NCI-H82 (cell line): ENCODE measurements at places on chromosomes 6 and 20.
A peak's percentile ranks its signal among the peaks of the same experiment; 100 is the strongest.

GRCh38 chr6:170265655-170266054 lies 25.2 kb downstream of the DLL1 start:
- peak; percentile 59 for DNase-seq

GRCh38 chr6:137848672-137849071 lies 18.4 kb upstream of the TNFAIP3 start:
- no peak for DNase-seq

- no peak for DNase-seq
Observed at GRCh38 chr6:128696691-128697689, 176.6 kb upstream of the PTPRK start.

- DNase-seq: no peak
Observed at GRCh38 chr6:91185072-91185471, 598.2 kb upstream of the MAP3K7 start.

GRCh38 chr20:63316502-63316921 lies 23.5 kb downstream of the COL20A1 start:
- no peak for DNase-seq

- peak; percentile 69 for DNase-seq
Observed at GRCh38 chr20:16005021-16005914, 568.0 kb downstream of the KIF16B start.

DNA sequence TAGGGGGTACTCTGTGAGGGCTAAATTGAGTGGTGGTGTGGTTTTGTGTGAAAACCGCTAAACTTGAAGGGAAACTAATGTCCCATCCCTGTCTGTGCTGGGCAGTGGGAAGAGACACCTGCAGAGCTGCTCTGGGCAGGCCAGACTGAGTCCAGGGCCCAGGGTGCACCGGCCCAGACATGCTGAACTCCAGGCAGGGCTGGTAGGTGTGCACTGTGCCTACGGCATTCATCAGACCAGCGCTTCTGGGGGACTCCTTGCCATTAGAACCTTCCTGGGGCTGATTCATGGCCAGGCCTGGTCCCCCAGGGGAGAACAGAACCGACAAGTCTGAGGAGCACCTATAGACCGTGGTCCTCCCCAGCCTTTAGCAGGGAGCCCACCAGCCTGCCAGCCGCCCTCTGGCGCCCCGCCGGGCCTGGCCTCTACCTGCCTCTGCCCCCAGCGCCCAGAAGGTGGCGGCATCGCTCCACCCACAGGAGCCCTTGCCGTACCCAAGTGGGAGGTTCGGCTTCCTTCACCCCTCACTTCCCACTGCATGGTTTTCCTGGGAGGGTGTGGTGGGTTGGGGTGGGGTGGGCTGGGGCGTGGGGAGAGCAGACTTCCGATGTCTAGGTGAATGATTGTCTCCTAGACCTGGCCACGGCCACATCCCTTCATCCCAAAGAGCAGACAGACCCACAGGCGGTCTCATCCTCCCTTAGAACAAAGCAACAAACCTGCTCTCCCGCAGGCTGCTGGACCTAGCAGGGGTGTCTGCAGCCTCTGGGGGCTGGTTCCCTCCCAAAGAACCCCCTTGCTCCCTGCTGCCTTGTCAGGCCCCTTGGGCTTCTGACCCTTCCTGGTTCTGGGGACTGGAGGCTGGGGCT lies 15.5 kb downstream of the CCDC167 start:
- DNase-seq: peak; percentile 80

GRCh38 chr6:49030251-49031020 lies 432.6 kb downstream of the MMUT start:
- DNase-seq: no peak

GRCh38 chr6:147625946-147626345 lies 117.5 kb downstream of the SAMD5 start:
- DNase-seq: no peak

GRCh38 chr20:23782366-23782983 lies 31.7 kb upstream of the CST1 start:
- DNase-seq: peak; percentile 62

DNA sequence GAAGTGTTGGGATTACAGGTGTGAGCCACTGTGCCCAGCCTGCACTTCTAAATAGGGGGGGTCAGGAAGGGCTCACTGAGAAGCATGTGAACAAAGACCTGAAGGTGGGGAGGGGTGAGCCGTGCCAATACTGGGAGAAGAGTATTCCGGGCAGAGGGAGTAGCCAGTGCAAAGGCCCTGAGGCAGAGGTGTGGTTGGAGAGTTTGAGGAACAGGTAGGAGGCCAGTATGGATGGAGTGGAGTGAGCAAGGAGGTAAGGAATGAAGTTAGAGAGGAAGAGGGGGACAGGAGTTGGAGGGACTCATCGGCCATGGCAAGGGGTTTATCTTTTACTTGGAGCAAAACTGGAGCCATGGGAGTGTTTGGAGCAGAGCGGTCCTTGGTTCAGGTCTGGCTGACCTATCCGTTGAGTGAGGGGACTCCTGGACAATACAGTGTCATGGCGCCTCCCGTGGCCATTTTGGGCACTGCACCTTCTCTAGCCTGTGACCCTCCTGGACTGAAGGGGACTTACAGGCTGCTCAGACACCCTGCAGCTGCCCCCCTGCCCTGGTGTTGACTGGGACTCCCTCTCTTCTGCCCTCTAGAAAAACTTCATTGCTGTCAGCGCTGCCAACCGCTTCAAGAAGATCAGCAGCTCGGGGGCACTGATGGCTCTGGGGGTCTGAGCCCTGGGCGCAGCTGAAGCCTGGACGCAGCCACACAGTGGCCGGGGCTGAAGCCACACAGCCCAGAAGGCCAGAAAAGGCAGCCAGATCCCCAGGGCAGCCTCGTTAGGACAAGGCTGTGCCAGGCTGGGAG lies 12.1 kb downstream of the FOXS1 start:
- peak; percentile 86 for DNase-seq

- no peak for DNase-seq
Observed at GRCh38 chr20:51092338-51092737, 69.4 kb upstream of the KCNG1 start.

DNA sequence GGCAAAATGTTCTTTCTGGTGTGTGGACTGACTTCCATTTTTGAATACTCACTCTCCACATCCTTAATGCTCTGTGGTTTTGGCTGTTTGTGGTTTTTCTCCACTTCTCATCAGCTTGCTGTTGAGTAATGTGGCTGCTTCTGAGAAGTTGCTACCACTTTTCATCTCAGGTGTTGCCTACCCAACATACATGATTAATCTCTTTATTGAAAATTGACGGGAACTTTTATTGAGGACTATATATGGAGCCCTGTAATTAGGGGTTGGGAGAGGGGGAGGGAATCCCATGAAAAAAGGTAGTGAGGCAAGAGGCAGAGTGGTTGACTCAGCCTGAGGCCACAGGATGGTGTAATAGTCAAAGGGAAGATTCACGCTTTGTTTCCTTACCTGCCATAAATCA lies 17.6 kb downstream of the IL22RA2 start:
- no peak for DNase-seq

DNA sequence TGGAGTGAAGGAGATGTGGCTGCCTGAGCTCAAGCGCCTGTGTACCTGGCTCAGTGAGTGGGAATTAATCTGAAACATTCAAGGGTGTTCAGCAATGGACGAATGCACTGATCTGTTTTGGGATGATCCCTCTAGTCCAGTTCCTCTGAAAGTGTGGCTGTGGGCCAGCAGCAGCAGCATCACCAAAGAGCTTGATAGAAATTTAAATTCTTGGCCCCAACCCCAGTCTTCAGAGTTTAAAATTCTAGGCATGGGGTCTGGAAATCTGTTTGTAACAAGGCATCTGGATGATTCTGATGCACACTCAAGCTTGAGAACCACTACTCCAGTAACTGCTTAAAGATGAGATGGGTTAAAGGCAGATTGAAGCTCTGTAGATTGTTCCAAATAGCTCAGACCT lies 59.2 kb downstream of the STMND1 start:
- DNase-seq: no peak

DNA sequence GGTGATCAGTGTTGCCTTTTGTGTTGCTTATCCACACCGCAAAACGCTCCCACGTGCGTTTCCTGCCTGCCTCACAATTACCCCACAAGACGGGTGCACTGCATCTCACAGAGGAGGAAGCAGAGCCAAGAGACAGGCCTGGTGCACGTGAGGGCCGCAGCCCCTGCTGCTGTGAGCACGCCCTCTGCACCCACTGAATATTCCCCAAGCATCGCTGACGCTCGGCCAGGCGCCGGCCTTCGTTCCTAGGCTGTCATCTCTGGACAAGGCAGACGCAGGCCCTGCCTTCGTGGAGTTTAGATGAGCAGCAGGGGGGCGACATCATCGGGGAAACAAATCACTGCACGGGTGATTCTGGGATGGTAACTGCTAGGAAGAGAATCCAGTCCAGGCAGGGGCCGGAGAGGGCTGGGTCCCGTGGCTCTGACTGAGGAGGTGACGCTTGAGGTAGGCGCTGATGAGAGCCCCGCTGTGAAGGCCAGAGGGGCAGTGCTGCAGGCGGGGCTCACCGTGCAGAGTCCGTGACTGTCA lies 162.4 kb upstream of the QKI start:
- DNase-seq: no peak

DNA sequence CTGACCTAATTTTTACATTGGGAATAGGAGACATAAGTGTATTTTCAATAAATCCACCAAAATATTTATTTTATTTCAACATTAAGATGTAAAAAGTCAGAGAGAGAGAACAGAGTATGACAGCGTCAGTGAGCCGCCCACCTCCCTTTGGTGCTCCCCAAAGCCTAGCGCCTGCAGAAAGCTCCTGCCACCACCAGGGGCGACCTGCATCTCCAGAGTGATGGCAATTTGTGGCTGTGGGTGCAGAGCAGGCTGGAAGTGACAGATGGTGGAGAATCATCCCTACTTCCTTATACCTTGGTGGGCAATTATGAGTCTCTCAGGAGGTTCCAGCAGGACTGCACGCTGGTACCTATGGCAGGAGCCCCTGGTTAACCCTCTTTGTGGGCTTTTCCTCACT lies 87.3 kb downstream of the PTPRT start:
- peak; percentile 62 for DNase-seq

DNA sequence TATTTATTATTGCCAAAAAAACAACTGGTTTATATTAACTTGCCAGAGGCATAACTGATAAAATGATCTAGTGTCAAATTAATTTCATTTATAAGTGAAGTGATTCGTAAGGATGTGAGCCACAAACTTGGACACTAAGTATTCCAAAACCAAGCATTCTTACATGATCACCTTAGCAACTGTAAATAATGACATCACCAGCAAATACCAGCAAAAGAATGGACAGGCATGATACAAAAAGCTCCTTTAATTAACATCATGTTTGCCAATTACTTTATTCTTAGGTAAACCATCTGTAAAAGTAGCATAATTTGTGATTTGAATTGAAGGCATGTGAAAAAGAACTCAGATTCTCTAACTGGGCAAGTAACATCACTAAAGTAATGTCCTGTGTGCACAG lies 17.2 kb upstream of the FNDC1 start:
- DNase-seq: no peak

DNA sequence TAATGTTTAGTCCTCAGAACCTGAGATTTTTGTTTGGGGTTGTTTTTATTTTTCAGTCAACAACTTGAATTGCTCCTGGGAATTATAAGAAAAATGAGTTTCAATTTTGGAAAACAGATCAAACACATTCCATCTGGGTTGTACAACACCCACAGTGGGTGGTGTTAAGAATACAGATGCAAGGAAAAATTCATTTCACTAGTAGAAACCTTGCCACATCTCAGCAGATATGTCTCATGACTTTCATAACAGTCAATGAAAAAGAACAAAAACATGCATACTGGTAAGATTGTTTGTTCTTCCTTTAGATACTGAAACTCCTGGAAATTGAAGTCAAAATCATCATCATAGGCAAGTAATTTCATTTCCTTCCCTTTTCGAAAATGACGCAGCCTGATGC lies 78.9 kb downstream of the MOXD1 start:
- DNase-seq: no peak

DNA sequence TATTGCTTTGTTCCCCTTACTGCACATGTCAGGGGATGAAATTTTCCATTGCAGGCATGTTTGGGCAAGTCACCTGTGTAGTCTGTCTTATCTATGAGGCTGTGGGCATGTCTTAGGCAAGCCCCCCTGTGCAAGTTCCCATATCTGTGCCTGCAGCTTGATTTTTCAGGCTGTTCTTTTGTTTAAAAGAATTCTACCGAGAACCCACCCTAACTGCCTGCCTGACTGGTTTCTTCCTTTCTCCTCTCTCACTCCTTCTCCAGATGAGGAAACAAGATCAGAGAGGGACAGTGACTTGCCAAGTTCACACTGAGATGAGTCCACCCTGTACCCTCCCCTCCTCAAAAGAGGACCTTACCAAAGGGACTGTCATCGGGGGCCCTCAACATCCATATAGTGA lies 11.0 kb downstream of the TREML2 start:
- DNase-seq: no peak

GRCh38 chr6:46940433-46941226 lies 18.9 kb upstream of the ADGRF5 start:
- no peak for DNase-seq

GRCh38 chr6:143695969-143696663 lies 18.4 kb downstream of the PHACTR2 start:
- DNase-seq: no peak

GRCh38 chr20:9409352-9409751 lies 105.0 kb upstream of the LAMP5 start:
- DNase-seq: no peak

GRCh38 chr6:152368751-152369624 lies 268.2 kb downstream of the SYNE1 start:
- DNase-seq: peak; percentile 96
